A549 (cell line): ENCODE measurements at places on chromosomes 3 and 15.

DNA sequence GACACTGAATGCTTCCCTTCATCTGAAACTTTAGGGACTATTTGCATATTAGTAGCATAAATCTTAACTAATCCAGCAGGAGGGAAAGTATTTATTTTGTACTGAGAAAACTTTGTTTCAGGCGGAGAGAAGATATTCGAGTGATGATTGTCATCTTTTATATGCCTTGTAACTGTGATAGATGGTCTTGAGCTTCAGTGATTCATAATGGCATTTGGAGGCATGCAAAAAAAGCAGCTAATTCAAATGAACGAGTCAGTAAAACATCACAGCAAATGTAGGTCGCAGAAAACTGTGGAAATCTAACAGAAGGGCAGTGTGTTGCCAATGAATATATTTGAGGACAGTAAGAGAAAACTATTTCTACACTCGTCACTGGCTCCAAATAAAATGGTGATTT is 643.7 kb upstream of the NAALADL2 start:
- no peak for DNase-seq

DNA sequence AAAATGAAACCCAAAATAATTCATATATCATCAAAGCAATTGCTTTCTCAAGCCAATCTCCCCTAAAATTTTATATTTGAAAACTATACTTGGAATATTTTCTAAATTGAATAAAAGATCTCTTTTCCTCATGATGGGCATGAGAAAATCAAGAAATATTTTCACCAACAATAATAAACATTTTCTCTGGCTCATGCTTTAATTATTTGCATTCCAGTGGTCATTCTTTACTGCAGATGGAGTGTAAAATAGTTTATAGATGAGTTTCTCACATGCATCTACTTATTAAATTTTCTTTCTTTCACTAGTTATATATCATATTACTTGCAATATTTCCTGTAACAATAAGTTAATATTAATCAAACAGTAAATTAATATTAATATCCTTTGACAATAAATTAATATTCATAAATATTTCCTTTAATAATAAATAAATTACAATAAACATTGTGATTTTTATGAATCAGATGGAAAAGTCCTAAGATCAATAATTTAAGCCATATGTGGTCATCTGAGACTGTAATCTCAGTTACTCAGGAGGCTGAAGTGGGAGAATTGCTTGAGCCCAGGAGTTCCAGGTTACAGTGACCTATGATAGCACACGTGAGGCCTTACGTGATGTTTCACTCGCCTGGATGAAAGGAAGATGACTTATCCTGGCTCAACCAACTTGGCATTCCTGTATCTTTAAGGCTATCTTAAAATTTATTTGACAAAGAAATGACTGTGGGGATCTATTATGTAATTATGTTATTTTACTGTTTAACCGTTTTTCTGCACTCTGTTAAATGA is 958.8 kb downstream of the ZPLD1 start:
- no peak for DNase-seq

DNA sequence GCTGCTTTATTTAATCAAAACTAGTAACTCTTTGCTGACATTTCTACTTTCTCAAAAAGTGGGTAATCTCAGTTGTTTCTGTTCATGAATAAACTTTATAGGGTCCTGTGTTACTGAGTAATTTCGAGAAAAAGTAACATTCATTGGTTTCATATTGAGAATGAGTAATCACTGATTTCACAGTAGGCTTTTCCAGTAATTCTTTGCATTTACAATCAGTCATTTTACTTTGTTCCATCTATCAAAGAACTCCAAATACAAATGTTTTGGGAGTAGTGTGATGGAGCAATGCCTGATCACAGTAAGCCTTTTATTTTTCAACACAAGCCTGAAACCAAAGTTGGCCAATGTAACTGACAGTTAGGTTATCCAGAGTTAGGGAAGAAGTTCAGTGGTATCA is 353.6 kb downstream of the ULK4 start:
- DNase-seq: no peak

DNA sequence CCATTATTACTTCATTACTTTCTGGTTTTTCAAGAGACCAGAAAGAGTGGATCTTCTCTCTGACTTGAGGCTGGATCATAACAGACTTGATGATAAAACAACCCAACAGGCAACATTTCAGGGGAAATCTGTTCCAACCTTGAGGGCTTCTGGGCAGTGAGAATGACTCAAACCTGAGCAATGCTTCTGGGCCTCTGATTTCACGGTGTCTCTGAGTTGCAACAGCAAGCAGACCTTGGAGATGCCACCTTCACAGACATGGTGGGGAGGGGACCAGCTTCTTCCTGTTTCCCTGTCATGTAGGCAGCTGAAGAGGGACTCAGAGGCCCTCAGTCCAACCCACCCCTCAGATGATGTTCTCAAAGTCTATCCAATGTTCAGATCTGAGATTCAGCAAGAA is 104.0 kb downstream of the ABHD5 start:
- no peak for DNase-seq

DNA sequence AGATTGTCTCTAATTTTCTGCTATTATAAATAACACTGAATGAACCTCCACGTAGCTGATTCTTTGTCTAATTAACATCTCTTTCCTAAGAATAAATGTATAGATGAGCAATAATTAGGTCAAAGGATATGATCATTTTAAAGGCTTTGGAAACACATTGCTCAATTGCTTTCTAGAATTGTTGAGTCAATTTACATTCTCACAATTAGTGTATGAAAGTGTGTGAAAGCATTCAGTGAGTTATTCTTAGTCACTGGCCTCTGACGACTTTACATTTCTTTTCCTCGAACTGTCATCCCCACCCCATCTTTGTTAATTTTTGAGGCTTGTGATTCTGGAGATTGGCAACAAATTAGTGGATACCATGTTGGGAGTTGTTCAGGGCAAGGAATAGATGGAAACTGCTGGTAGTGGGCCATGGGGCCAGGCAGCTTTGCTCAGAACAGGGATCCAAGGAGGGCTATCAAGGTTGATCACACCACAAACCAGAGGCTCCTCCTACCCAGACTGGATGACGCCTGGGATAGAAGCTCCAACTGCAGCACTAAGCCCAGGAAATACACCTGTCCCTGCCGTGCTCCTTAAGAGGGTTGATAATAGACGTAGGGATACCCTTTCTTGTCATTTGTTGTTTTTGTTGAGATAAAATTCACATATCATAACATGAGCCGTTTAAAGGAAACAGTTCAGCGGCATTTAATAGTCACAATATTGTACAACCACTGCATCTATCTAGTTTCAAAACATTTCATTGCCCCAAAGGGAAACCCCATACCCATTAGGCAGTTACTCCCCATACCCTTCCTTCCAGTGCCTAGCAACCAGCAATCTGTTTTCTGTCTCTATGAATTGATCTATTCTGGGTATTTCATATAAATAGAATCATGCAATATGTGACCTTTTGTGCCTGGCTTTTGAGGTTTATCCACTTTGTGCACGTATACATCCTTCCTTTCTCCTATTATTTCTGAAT is 27.9 kb downstream of the EIF1B start:
- no peak for DNase-seq

DNA sequence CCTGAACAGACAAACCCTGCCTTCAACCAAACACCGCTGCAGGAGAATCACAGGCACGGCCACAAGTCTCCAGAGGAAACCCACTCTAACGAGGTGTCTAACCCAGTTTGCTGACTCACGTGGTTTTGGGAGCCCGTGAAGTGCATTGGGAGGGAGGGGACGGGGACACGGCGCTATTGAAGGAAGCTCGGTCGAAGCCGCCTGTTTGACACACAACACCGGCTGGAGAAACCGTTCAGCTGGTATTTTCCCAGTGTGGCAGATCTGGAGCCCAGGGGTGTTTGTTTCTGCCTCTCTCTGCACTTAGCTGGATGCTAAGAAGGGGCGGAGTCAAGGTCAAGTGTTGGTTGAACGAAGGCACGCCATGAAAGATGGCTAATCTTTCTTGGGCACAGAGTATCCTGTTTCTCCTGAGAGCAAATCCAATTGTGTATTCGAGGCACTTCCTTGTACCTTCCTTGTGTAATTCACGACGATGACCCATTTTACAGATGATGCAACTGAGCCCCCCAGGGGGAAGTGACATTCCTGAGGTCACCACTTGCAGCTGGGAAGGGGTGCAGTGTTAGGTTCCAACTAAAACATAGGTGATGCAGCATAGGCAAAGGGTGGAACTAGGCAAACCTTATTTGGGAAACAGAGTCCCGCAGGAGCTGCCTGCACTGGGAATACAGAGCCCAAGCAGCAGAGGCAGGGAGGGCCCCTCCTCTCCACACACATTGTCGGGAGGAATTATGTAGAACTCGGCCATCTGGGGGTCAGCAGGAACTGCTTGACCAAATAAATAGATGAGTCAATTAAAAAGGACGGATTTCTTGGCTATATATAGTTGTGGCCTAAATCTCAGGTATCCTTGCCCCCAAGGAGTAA is 22.5 kb downstream of the SLC6A6 start:
- no peak for DNase-seq

DNA sequence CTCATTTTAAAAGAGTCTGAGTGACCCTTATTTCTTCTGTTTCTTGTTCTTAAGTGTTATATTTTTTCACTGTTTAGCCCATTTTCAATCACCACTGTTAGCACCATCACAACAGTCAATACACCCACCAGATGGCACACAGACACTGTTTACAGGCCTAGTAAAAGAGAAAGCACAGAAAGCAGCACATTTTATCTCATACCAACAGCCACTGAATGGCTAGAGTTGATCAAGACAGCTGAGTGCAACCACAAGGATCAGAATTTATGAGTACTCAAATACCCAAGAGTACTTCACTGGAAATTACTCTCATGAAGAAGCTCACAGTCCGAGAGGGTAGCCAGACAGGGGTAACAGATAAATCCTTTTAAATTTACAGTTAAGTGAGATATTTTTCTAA is 127.0 kb downstream of the TFDP2 start:
- peak; percentile 8 for DNase-seq
